ENCODE measurements at places on chromosomes 4 and X. TPM values are rescaled to one million over a fixed set of nuclear protein-coding genes. Genes with fewer than 3 reads are reported as not detected.

The CBLL2 gene
- not detected for total RNA-seq

- no peak for DNase-seq
Measured at GRCh38 chr4:42265782-42266602, 113.5 kb upstream of the BEND4 start.

The MSL3 gene
- total RNA-seq, result 32.8 TPM

The ATP2B3 gene
- total RNA-seq, result not detected

The UNC5C gene
- total RNA-seq, result under 0.01 TPM

The PRDM5 gene
- 23.8 TPM for total RNA-seq

The RAB33A gene
- total RNA-seq, result 1.3 TPM

GRCh38 chr4:138981930-138982390, 33.6 kb upstream of the NOCT start:
- peak; percentile 80 for DNase-seq

DNA sequence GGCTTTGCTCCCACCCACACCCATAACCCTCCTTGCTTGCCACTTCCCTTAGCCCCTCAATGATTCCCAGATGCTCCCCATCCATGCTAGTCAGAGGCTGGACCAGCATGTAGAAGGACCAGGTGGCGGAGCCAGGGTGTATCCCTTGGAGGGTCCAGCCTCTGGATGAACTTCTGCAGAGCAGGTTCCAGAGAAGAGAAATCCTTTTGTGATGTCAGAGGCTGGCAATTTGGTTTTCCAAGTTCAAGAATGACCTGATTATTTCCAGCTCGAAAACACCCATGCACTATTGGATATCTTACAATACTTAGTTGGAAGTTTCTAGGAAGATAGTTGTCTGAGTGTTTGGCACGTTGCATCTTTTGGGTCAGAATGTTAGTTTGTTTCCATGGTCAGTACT, 168.3 kb upstream of the RPS6KA3 start:
- DNase-seq, result no peak

The MSX1 gene
- 4.3 TPM for total RNA-seq
